ENCODE measurements at places on chromosomes 5 and 9.

- no peak for DNase-seq
Observed at GRCh38 chr5:107324071-107324470, 346.7 kb downstream of the EFNA5 start.

- DNase-seq = no peak
Observed at GRCh38 chr5:59152701-59153245, 569.9 kb downstream of the RAB3C start.

GRCh38 chr9:91040371-91041215 is 239.0 kb downstream of the SYK start:
- DNase-seq = no peak

DNA sequence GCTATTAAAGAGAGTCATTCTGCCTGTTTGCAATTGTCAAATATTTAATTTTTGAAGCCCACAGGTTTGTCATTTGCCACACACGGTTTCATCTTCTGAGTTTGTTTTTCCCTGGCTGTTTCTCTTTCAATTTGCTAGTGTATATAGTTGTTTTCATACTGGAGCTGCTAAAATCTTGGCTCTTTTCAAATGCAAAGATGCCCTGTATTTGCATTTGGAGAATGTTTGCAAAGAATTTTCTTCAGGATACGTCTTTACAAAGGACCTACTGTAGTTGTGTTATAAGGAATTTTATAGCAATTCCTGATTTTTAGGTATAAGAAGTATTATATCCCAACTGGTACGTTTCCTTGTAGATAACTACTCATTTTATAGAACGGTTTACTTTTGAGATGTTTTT is 48.0 kb downstream of the IZUMO3 start:
- DNase-seq = no peak

DNA sequence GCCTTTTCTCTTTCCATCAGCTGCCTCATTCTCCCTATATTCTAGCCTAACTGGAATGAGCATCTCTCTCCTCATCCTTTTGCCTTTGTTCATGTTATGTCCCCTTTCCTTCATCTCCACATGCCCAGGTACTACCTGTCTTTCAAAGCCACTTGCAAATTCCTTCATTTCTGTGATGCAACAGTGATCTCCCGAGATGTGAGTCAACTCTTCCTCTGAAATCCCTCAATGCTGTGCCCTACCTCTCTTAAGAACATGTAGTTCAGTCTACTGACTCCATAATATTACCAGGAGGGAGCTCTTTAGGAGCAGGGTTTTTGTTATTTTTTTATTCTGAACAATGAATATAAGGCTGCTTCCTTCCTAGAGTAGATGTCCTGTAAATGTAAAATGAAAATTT is 91.6 kb downstream of the ZNF462 start:
- no peak for DNase-seq

- no peak for DNase-seq
Observed at GRCh38 chr5:154199263-154199662, 8.7 kb downstream of the GALNT10 start.

GRCh38 chr5:120630550-120630949 is 166.4 kb downstream of the PRR16 start:
- no peak for DNase-seq

DNA sequence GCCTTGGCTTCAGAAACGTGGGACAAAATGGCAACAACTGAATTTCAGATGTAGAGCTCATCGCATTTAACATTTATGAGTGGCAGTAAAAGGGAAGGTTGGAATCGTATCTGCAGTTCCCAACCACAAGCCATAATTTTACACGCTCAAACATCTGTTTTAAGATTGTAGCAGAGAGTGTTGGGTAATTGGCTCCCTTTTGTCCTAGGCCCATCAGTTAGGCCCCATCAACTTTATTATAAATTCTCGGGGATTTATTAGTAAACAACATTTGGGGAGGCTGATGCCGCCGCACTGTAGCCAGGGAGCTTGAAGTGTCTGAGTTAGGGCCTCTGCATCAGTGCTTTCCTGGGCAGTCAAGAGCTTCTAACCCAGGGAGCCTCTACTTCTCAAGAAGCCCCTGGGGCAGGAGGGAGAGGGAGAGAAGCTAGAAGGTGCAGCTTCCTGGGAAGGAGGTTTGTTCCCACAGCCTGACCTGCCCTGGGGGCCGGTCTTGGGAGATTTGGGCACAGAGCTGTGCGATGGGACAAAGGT is 66.2 kb downstream of the HSPA4 start:
- DNase-seq = no peak

GRCh38 chr5:91006713-91007112 is 376.4 kb downstream of the ARRDC3 start:
- DNase-seq = no peak

DNA sequence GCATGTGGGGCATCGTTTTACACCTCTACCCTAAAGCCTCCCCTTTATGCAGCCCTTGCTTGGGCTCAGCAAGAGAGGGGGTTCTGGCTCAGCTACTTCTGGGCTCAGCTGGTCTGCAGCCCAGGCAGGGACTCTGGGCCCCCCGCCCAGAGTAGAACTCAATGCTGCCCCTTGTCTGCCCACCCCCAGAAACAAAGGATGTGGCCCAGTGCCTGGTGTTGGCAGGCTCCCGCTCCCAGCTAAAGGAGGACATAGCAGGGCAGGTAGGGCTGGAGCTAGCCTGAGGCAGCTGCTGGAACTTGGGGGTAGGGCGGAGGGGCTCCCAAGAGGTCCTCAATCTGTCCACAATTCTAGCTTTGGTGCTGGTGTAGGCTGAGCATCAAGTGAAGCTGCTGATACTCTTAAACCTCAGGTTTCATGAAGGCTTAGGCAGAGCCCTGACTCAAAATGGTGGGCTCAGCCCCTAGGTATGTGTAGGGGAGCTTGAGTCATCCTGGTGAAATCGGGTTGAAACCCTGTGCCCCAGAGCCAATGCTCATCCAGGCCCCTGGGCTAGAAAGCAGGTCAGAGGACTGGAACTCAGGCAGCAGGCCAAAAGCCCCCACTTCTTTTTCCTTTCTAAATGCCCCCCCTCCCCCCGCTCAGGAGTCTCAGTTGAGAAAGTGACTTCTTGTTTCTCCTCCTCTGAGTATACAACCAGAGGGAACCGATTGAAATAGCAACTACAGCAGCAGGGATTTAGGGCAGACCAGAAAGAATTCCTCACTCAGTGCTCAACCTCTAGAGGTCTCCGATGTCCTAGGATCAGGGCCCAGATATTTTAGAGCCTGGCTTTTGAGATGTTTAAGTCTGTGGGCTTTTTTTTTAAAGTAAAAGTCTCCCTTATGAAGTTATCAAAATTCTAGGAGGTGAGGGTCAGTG is 11.4 kb downstream of the PSD2 start:
- DNase-seq = no peak

DNA sequence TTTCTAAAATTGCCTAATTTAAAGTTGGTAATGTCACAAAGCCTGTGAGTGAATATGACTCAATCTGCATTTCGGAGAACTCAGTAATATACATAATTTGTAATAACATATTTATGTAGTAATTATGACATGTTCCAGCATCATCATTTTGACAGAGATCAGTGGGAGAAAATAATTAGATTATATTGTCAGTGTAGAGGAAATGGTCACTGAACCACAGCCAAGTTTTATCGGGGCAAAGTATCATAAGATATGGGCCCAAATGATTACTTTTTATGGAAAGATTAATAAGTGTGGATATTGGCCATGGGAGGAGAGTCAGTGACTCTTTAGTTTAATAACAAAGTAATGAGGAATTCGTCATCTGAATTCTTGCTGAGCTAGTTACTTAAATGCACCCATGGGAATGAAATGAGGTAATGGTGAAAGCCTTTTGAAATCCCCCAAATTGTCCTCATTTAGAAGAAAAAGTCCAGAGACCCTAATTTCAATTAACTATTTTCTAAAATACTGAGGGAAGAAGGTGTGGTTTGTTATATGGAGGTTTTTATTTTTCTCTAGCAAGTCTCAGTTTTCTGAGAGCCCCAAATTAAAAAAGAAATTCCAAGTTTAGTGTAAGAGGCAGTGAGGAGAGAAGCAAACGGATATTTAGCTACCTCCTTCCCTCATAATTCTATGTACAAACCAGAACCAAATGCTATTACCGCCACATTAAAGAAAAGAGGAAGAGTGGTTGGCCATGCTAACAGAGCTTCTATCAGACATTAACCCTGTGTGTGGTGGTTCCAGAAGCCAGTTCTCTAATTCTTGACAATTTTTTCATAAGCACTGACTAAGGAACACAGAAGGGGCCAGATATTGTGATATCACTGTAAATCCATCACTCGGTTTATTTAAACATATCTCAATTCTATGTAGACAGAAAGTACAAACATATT is 37.7 kb upstream of the MRPS30 start:
- no peak for DNase-seq

DNA sequence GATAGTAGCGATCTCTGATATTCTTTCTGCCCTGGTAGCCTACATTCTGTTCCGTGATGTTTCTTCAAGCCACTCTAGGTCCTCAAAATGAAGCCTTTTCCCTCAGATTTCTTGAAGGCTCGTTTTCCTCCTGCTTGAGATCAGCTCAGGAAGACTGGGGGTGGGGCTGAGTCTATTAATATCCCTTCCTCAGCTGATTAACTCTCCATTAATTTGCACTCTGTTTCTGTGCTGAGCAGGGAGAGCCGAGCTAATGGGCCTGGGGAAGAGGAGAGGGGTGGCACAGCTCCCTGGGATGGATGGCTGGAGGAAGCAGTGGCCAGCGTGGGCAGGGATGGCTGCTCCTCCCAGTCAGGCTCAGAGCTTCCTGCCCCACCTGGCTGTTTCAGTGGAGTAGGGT is 93.3 kb downstream of the PPARGC1B start:
- no peak for DNase-seq

- DNase-seq = no peak
Observed at GRCh38 chr5:14077501-14077900, 65.6 kb upstream of the TRIO start.

- no peak for DNase-seq
Observed at GRCh38 chr5:57805170-57805569, 322.6 kb upstream of the ACTBL2 start.

- DNase-seq = no peak
Observed at GRCh38 chr9:91604451-91605179, 181.0 kb upstream of the NFIL3 start.

Measured in NCI-H2081 treated with DMSO at 0.1 percent for 48 hours (cell line).